ENCODE measurements at places on chromosomes 16 and 17.

GRCh38 chr16:678858-679813 lies 1.1 kb upstream of the STUB1 start:
- DNase-seq = no peak

DNA sequence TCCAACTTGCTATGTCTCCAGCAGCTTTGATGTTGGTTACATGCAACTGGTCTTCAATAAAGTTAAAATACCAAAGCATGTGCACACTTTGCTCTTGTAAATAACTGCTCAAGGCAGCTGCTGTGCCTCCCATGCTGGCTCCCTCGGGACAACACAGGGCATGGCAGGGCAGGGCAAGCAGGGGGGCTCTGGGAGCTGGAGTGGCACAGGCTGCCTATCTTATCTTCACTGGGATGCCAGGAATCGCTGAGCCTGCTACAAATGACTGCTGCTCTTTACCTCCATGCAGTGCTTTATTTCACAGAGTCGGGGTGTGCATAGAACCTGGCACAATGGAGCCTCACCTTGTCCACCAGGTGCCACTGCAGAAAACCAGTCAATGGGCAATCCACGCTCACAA lies 21.8 kb downstream of the PEMT start:
- no peak for DNase-seq

- DNase-seq = no peak
Observed at GRCh38 chr16:6081320-6081976, 983.9 kb upstream of the EEF2KMT start.

DNA sequence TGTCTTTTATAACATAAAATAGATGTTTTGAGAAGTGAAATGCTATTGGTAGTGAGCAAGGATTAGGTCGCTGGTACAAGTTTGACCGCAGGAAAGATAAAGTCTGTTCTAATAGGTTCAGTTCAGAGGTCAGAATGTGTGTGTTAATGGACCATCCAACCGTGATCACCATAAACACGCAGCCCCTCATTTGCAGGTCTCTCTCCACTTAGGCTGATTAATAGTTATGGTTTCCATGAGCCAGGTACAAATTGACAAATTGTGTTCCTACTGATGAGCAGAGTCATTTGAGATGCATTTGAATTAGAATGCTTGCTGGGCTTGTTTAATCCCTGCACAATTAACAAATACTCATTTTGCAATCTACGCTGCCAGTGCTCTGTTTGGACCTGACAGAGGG lies 318.1 kb upstream of the GOT2 start:
- no peak for DNase-seq

DNA sequence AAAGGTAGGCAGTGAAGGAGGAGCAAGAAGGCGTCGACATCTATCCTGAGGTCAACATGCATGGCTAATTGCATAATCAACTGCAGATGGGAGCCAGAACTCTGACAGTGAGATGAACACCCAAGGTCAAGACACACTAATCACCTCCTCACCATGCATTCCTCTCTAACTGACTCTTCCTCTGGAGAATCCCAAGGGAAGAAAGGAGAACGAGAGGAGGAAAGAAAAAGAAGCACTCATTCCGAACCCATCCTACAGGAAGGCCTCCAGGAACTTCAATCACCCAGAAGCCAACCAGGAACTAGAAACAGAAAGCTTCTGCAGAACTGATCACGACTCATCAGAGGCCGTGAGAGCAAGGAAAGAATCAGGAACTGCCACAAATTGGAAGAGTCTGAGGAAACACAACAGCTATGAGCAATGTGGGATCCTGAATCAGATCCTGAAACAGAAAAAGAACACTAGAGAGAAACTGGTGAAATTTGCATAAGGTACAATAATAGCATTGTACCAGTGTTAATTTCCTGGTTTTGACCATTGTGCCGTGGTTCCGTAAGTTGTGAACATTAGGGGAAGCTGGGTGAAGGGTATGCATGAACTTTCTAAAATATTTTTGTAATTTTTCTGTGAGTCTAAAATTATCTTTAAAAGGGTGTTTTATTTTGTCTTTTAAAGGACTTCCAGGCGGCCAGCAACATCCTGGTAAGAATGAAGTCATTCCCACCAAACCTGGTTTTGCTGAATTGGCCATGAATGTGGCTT lies 10.0 kb upstream of the BEAN1 start:
- no peak for DNase-seq

DNA sequence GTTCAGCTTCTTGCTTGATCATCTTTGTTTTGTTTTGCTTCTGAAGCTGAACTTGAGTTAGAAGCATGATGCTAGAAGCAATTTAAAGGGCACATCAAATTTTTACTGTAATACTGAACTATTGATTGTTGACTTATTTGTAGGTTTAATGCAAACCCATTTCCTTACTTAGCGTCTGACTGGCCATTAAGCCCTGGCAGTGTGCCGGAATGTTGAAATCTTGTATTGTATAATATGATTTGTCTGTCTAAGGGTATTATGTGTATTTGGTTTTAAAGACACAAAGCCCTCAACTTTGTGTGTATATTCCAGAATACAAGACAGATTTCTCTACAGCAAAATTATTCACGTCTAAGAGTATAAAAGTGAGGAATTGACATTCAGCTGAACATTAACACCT lies 39.7 kb downstream of the NUP93 start:
- no peak for DNase-seq

DNA sequence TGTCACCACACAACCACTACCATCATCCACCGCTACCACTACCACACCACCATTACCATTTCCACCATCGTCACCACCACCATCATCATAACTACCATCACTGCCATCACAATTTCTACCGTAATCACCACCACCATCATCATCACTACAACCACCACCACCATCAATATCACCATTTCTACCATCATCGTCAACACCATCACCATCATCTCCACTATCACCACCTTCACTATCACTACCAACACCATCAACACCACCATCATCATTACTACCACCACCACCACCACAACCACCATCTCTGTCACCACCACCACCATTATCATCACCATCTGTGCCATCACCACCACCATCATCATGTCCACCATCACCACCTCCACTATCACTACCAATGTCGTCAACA lies 524.5 kb upstream of the C16orf82 start:
- DNase-seq = no peak

GRCh38 chr17:71057448-71057847 lies 888.1 kb downstream of the KCNJ2 start:
- DNase-seq = no peak
